ENCODE measurements at places on chromosomes 2 and 18. TPM values are rescaled to one million over a fixed set of nuclear protein-coding genes. Genes with fewer than 3 reads are reported as not detected.

The SPDYA gene
- 1.4 TPM for polyA plus RNA-seq

- DNase-seq = no peak
Observed at GRCh38 chr18:25237571-25238267, 114.2 kb downstream of the ZNF521 start.

The NT5DC4 gene
- polyA plus RNA-seq = not detected

GRCh38 chr2:23934259-23934658 is 6.0 kb upstream of the UBXN2A start:
- no peak for DNase-seq

GRCh38 chr2:239819974-239820555 is 205.1 kb downstream of the NDUFA10 start:
- DNase-seq = no peak

GRCh38 chr2:126657148-126657635 is 1.2 kb downstream of the GYPC start:
- peak; percentile 79 for DNase-seq

DNA sequence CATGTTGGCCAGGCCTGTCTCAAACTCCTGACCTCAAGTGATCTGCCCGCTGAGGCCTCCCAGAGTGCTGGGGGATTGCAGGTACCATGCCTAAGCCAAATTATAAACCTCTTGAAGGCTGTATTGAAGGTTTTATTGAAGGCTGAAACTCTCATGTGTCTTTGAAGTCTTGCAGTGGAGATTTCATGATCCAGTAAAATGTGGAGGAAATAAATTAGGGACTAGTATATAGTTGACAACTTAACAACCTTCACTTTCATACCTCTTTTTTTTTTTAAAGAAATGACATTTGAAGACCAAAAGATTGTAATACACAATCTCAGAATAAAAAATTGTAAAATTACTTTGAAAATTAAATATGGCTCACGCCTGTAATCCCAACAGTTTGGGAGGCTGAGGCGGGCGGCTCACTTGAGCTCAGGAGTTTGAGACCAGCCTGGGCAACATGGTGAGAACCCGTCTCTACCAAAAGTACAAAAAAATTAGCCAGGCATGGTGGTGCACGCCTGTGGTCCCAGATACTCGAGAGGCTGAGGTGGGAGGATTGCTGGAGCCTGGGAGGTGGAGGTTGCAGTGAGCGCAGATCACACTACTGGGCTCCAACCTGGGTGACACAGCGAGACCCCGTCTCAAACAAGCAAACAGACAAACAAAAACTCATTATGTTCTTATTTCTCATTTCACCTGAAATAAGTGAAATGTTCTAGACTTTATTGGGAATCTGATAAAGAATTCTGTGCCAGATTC is 8.0 kb downstream of the EML4 start:
- DNase-seq = no peak

Measured in muscle of leg (tissue), 16 donors.